Activated CD8-positive, alpha-beta T cell treated with anti-CD3 and anti-CD28 coated beads, Interleukin-2, amount 10 ng/mL, durations not matched to agents 7 days and 5 days (primary cell): ENCODE measurements at places on chromosomes 1 and 21.

GRCh38 chr1:20138961-20139550, at the start of gene PLA2G2F:
TSS of gene PLA2G2F (plus strand) at chr1:20139323. CDS start at chr1:20139428, 105 bp downstream.
- no peak within 1 kb of the TSS for H3K27ac ChIP-seq
- peaks cover 15% of the 10 kb centered on the region for H3K27me3 ChIP-seq
- no peak for DNase-seq
- H3K4me1 ChIP-seq: no peaks in the 10 kb centered on the region
- H3K36me3 ChIP-seq: no peaks in the 10 kb centered on the region

DNA sequence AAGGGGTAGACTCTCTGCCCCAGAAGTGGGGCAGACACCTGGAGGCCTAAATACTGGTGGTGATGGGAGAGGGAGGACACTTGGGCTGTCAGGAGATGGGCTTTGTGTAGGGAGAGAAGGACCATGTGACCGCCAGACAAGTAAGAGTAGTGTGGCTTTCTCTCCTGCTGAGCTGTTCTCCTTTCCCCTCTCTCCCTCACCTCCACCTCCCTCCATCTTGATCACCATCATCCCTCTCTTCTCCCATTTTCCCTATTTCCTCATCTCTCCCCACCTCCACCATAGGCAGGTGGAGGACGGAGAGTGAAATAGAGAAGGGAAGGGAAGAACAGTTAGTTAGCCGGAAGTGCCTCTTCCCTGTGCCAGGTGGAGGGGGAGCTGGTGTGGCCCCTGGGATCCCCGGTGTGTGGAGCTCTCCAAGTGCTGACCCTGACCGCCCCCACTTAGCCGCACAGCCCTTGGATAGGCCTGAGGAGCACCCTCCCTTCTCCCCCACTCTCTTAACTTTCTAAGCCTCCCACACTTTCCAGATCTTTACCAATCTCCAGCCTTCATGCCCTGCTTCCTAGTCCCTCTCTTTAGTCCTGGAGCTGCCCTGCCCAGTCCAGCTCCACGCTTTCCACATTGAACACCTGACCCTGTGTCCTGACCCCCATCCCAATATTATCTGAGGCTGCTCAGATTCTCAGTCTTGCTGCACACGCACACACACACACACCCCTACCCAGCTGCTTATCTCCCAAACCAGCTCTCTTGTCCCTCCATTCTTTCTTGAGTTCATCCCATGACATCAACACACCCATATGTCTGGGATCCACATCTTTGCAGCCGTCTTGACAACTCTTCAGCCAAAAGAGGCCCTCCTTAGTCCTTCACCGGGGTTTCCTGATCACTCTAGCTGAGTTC, 1.5 kb downstream of the CELF3 start:
- H3K27me3 ChIP-seq: peaks cover 51% of the 10 kb centered on the region
- H3K4me1 ChIP-seq: peaks cover 8% of the 10 kb centered on the region
- no peak overlapping the region for H3K4me3 ChIP-seq
- no peak overlapping the region for H3K27ac ChIP-seq
- no peak for DNase-seq

GRCh38 chr1:185435696-185436379, 118.8 kb upstream of the IVNS1ABP start:
- no peak for DNase-seq
- H3K27me3 ChIP-seq: no peaks in the 10 kb centered on the region
- no peak overlapping the region for H3K27ac ChIP-seq

GRCh38 chr1:8182034-8182761, 135.7 kb upstream of the SLC45A1 start:
- H3K36me3 ChIP-seq: no peaks in the 10 kb centered on the region
- peaks cover 2% of the 10 kb centered on the region for H3K4me1 ChIP-seq
- H3K4me3 ChIP-seq: no peak overlapping the region
- no peak overlapping the region for H3K27ac ChIP-seq
- DNase-seq: no peak

GRCh38 chr1:180892675-180893074, 20.0 kb upstream of the KIAA1614 start:
- DNase-seq: no peak
- peaks cover 7% of the 10 kb centered on the region for H3K4me1 ChIP-seq
- no peaks in the 10 kb centered on the region for H3K36me3 ChIP-seq
- H3K27ac ChIP-seq: no peak overlapping the region
- no peak overlapping the region for H3K4me3 ChIP-seq

DNA sequence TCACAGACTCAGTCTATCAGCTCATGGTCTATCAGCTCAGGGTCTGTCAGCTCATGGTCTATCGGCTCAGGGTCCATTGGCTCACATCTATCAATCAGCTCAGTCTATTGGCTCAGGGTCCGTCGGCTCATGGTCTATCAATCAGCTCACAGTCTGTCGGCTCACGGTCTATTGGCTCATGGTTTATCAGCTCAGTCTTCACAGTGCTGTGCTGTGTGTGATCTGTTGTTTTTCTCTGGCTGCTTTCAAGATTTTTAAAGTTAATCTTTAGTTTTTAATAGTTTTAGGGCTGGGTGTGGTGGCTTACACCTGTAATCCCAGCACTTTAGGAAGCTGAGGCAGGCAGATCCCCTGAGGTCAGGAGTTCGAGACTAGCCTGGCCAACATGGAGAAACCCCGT, 14.4 kb downstream of the C1orf159 start:
- H3K36me3 ChIP-seq: peaks cover 61% of the 10 kb centered on the region
- H3K27me3 ChIP-seq: no peaks in the 10 kb centered on the region
- peaks cover 56% of the 10 kb centered on the region for H3K4me1 ChIP-seq
- no peak overlapping the region for H3K4me3 ChIP-seq

- H3K4me3 ChIP-seq: no peak overlapping the region
- DNase-seq: no peak
Observed at GRCh38 chr1:6476483-6476882, 10.5 kb upstream of the TNFRSF25 start.

GRCh38 chr1:227999056-227999930, 7.5 kb upstream of the WNT3A start:
- no peak overlapping the region for H3K4me3 ChIP-seq
- H3K27me3 ChIP-seq: peaks cover 25% of the 10 kb centered on the region
- H3K27ac ChIP-seq: no peak overlapping the region
- H3K36me3 ChIP-seq: no peaks in the 10 kb centered on the region
- no peaks in the 10 kb centered on the region for H3K4me1 ChIP-seq
